ENCODE measurements at places on chromosomes 7 and 10.

DNA sequence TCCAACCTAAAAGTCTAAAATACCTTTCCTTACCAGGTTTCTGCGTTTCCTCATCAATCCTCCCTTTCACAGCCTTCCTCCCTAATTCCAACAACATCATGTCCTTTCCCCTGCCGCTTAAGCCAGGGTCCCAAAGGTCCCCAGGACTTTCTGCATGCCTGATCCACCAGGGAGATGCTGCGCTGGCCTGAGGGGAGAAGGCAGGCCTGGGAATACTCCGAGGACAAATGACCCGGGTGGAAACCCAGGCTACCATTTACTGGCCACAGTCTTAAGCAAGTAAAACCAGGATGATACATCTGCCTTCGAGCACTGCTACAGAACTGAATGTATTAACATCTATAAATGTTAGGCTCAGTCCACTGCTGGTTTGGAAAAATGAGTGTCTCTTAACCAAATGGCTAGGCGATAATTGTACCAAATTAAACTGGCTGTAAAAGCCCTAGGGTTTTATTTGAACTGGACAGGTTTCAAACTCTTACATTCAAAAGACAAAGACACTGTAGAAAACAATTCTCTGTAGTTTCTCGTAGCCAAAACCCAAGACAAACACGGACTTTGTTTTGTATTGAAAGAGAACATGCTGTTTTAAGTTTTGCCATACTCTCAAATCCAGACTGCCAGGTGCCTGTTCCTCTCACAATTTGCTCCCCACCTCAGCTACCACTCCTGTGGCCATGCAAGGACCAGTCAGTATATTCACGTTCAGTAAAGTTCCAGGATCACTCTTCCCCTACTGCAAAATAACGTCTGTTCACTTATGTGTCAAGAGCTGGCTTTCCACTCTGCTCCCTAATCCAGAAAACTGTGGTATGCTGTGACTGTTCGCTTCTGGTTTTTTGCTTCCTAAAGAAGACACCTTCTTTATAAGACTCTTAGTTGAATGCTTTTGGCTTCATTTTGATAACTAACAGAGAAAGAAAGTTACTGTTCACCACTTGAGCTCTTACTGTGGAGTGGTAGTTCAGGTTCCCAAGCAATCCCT is 145.7 kb downstream of the RNF216 start:
- no peak for DNase-seq

DNA sequence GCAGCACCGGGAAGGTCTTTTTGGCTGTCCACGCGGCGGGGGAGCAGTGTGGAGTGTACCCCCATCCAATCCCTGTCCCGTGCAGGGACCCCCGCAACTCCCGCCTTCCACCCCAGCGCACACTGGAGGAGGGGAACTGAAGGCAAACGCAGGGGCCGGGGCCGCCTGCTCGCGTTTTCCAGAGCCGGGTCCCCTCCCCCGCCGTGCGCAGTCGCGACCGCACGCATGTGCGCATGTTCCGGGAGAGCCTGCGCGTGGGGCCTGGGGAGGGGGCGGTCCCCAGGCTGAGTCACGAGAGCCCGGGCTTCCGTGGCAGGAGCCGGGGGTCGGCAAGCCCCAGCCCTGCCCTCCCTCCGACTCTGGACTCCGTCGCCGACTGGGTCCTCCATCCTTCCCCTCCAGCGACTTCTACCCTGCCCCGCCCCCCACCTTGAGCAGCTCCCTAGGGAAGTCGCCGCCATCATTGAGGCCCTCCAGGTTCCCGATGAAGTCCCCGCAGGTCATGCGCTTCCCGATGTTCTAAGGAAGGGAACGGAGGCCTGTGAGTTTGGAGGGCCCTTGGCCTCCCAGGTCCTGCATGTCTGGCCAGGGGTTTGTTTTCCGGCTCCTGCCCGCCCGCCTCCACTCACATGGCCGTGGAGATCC is 8.0 kb downstream of the PSD start:
- DNase-seq = peak; percentile 80

- DNase-seq = no peak
Observed at GRCh38 chr10:3236644-3237404, 64.2 kb upstream of the PITRM1 start.

DNA sequence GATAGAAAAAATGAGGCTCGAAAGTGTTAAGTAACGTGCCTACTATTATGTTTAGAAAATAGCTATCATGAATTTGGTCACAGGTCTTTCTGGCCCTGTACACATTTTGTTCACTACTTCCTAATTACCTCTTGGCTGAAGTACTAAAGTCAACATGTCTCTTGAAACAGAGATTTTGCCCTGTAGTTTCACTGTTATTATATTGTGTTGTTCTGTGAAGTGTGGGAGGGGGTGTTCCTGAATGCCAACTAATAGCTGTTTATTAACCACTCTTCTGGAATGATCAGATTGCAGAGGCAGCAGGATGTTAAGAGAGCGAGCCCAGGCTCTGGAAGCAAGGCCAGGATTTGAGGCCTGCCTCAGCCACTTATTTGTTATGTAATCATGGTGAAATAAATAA is 72.1 kb downstream of the RNF133 start:
- DNase-seq = no peak

DNA sequence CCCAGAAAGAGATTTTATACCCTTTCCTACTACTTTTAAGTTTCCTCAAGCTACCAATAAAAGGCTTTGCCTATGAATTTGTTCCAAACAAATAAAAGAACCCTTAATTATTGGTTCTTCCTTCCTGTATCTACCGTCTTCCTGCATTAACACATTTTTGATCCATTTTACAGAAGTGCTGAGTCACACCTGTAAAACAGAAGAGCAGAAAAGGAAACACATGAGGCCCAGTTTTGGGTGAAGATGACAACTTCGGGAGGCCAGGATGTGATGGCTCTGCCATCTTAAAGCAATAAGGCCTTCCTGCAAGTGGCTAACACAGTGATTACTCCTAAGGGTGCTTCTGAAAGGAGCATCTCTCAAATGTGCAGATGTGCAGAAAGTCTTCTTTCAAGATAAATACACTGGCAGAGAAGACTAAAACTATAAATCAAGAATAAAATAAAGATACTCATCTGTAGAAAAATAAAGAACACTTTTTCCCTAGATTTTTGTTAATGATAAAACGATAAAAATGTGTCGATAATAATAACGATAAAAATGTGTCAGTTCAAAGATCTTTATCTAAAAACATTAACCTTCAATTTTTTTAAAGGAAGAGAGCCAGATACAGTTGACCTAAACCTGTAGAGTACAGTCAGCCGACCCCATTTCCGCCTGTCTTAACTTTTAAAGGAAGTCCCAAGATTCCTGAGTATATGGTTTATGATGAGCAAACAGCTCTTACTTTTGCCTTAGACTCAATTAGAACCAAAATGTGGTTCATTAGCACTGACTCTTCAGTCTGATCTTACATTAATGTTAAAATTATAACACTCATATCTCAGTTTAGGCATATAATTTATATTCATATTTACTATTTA is 108.6 kb downstream of the UBE2H start:
- DNase-seq = no peak

DNA sequence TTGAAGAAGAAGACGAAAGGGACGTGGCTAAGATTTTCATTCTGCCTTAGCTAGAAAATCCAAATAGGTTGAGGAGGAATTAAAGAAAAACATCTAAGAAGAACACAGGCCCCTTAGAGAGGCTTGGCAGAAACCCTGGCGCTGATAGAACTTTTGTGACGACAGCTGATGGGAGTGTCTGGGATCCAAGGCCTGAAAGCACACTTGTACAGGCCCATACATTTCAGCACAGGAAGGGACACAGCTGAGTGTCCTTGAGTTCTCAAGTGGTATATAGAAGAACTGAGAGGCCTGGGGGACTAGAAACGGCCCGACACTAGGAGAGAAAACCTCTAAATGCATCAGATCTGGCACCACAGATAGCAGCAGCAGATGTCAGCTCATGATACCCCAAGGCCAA is 39.5 kb downstream of the PRPS1L1 start:
- no peak for DNase-seq

DNA sequence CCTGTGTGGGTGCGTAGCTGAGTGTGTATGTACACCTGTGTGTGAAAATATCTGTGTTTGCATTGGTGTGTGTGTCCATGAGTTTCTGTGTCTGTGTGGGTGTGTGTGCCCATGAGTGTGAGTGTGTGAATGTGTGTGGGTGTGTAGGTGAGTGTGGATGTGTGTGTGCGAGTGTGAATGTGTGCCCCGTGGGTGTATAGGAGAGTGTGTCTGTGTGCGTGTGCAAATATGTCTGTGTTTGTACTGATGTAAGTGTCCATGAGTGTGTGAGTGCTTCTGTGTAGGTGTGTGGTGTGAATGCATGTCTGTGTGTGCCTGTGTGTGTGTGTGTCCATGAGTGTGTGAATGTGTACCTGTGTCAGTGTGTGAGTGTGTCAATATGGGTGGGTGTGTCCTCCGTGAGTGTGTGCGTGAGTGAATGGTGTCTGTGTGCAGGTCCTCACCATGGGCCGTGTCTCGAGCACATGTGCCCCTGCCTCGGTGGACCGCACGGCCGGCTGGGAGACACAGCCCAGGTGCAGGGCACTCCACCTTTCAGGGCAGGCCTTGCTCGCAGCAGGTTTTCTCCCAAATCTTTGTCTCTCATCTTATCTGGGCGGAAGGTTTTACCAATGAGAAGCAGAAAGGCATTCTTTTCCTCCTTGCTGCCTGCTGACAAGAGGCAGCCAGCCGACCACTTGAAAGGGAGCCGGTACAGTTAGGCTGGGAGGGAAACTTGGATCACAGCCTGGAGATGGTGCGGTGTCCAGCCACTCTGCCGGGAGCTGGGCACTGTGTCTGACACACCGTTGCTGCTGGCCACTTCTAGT is 107.1 kb upstream of the FAM20C start:
- DNase-seq = no peak

GRCh38 chr7:128831994-128832879 is 2.0 kb downstream of the FLNC start:
- peak; percentile 23 for DNase-seq

- DNase-seq = peak; percentile 45
Observed at GRCh38 chr10:70053218-70053840, 683 bp downstream of the MACROH2A2 start.

DNA sequence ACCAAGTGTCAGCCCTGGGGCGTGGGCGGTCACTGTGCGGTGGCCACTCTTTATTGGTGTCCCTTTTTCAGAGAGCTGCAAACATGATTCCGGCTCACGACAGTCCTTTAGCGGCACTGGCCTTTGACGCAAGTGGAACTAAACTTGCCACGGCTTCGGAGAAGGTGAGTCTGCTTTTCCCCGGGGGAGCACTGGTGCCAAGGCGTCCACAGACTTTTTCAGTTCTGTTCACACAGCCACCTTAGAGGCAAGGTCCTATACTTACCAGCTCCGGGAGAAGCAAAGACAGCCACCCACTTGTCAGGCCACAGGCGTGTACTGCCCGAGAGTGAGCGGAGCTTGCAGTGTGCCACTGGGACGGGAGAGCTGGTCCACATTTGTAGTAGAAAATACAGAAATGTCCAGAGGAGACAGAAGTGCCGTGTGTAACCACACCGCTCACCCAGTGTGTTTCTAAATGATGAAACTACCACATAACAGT is 27.9 kb downstream of the WIPI2 start:
- DNase-seq = no peak

- DNase-seq = no peak
Observed at GRCh38 chr7:94059746-94060145, 55.6 kb upstream of the BET1 start.

DNA sequence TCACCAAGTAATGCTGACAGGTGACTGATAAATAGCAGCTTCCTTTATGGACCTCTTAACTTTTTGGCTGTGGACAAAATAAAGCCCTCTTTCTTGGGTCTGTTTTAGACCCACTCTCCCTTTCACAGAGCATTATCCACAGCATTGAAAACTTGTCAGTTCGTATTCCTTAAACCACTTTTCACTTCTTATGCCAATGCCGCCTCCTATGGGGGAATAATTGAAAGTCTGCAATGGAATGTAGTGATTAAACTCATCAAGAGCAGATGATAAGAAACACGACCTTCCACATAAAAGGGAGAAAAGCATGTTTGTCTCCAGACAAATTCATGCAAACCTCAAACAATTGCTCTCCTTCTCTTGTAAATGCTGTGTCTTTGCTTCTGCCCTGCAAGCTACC is 153.4 kb downstream of the SORCS1 start:
- no peak for DNase-seq

DNA sequence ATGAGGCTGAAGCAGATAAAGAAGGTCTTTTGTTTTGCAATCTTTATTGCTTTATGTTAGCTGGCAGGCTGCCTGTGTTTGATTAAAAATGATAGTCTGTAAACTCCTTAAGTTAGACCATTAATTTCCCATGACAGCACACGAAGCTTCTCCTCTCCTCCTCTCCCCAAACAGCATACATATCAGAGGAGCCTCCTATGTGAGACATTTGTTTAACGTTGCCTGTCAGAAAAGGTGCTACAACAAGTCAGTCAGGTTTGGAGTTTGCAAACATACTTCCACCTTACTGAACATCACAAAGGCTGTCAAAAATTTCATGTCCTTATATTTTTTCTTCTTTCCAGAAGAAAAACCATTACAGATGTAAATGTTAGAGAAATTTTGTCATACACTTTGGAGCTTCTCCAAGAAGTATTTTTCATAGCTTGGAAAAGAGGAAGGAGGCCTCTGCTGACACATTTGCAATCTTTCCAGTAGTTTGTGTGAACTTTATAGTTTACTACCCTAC is 393.1 kb downstream of the EXOC4 start:
- no peak for DNase-seq

- peak; percentile 75 for DNase-seq
Observed at GRCh38 chr7:138981332-138982203, at the start of gene KIAA1549. KIAA1549 (minus strand) TSS chr7:138981389; CDS start chr7:138981269, 120 bp downstream.

- no peak for DNase-seq
Observed at GRCh38 chr7:114691605-114692004, 230.3 kb upstream of the MDFIC start.

All from activated T-cell treated with anti-CD3 and anti-CD28 coated beads, Interleukin-2, amount 50 U/mL, for 48 hours (primary cell).